ENCODE measurements at places on chromosomes 16 and 17.
A peak's percentile ranks its signal among the peaks of the same experiment; 100 is the strongest.

GRCh38 chr17:34167354-34167753, 87.7 kb upstream of the CCL2 start:
- DNase-seq = no peak

DNA sequence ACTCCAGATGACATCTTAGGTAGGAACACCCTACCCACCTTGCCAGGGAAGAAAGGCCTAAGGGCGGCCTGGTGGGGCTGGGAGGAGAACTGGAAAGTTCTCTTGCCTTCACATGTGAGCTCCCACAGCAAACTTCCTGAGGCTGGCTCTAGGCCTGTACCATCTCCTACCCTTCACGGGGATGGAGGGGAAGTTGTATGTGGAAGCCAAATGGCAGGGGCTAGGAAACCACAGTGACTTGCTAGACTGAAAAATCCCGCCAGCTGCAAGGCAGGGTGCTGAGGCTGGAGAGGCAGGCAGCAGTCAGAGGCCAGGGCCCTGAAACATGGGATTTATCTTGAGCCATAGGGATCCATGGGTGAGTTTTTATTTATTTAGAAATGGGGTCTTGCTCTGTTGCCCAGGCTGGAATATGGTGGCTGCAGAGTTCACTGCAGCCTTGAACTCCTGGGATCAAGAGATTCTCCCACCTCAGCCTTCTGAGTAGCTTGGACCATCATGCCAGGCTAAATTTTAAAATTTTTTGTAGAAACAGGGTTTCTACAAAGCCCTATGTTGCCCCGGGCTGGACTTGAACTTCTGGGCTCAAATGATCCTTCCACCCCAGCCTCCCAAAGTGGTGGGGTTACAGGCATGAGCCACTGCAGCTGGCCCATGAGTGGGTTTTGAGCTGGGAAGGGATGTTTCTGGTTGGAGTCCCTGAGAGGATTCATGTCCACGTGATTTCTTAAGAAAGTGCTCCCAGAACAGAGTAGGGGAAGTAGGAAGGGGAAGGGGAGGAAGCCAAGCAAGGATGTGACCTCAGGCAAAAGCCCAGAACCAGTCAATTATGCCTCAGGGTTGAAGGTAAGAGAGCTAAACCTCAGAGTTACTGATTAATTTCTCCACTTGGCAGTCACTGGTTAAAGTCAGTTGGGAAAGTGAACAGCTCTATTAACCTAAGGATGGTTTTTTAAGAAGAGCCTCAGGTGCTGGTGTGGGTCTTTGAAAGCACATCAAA, 4.0 kb upstream of the KAT8 start:
- DNase-seq = no peak

GRCh38 chr17:55062921-55063320, 94.4 kb downstream of the STXBP4 start:
- no peak for DNase-seq

DNA sequence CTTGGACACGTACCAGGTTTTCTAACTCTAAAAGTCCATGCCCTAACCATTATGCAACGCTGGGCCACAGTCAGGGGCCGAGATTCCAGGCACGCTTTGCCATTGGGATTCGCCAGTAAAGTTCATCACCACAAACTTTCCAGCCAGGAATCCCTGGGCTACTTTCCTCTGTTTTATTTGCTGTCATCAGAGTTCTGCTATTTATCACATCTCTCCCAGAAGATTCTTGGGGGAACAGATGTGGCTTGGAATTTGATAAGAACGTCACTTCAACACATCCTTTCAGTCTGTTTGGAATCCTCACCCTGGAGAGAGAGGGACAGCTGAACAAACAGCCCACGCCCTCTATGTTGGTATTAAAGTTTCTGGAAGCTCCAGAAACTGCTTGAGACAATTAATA, 109.6 kb upstream of the CACNG3 start:
- no peak for DNase-seq

GRCh38 chr16:57749101-57749692, 13.6 kb downstream of the KATNB1 start:
- peak; percentile 68 for DNase-seq

GRCh38 chr17:34885076-34885475, 76.2 kb downstream of the CCT6B start:
- DNase-seq = no peak

DNA sequence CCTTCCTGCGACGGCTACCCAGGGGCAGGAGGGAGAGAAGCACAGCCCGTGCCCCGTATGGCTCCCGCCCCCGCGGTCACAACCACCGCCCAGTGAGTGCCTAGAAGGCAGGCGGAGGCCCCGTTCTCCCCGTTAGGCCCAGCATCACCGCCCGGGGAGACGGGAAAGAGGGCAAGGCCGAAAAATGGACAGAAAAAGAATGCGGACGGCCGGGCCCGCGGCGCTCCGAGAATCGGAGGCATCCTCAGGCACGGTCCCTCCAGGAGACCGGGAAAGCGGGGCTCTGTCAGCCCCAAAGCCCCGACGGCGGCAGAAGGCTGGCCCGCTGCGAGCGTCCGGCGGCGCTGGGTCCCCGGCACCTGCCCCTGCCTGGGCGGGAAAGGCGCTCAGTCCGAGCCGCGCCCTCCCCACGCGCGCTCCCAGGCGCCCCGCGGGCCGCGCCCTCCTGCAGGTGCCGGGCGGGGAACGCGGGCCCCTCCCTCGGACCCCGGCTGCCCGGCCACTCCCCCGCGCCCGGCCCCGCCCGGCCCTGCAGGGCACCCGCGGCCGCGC, 407 bp downstream of the MCRIP1 start:
- no peak for DNase-seq
